ENCODE measurements at places on chromosomes 3 and 15.

- peak; percentile 75 for DNase-seq
Measured at GRCh38 chr3:17632401-17633100, 109.9 kb downstream of the TBC1D5 start.

GRCh38 chr3:151262871-151263525 is 15.3 kb downstream of the P2RY14 start:
- no peak for DNase-seq

- no peak for DNase-seq
Measured at GRCh38 chr3:21238661-21239060, 512.3 kb downstream of the ZNF385D start.

DNA sequence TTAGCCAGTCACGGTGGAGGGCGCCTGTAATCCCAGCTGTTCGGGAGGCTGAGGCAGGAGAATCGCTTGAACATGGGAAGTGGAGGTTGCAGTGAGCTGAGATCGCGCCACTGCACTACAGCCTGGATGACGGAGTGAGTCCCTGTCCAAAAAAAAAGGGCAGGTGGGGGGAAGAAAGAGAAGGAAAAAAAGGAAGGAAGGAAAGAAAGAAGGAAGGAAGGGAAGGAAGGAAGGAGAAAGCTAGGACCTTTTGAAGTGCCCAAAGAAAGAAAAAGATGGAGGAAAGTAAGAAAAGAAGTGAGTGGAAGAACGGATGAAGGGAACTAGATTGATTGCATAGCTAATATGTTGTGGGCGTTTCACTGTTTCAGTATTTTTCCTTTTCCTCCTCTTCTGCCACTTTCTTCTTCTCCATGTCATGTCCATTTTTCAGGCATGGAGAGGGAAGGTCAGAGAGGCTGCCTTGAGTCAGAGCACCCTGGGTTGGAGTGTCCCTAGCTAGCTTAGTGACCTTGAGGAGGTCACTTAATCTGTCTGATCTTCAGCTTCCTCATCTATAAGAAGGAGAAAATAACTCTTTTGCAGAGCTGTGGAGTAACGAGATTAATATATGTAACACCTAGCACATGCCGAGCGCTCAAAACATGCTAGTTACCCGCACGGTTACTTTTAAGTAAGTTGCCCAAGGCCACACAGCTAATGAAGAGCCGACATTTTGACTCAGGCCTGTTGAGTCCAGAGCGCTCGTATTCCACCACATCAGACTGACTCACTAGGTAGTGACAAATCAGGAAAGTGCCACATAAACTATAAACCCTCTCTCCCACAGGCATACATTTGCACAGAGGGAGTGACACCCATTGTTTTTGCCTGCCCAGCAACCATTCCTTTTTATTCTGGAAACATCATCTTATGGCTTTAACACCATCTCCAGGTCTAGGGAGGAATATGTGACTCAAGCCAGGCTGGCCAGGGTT is 42.2 kb downstream of the BHLHE40 start:
- peak; percentile 86 for DNase-seq

DNA sequence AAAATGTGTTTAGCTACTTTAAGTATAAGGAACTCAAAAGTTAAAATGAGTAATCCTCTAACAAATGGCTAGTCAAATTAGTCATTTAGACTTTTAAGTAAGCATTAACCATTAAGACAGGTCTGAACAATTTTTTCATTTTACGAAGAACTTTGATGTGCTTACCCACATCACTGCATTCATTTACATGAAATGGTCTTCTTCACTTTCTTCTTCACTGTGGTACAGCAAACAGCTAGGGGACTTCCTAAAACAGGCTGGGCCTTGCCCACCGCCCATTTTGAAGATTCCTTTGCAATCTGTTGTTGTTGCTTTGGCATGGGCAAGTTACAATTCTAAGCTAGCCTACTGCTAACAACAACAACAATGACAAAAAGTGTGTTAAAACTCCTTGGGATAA is 67.4 kb downstream of the CBLB start:
- no peak for DNase-seq

- DNase-seq, result no peak
Measured at GRCh38 chr3:123610331-123610730, 25.5 kb upstream of the HACD2 start.

DNA sequence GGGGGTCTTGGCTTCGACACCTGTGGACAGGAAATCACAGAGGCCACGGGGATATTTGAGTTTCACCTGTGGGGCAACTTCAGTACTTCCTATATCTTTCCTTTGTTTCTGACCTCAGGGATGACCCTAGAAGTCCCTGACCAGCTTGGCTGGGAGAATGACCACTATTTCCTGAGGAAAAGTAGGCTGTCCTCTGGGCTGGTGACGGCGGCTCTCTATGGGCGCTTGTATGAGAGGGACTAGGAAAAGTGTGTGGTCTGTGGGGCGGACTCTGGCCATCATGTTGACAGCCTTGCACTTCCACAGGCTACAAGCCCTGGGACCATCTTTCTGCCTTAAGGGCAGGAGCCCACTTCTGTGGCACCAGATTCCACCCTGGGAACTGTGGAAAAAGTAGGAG is 43.7 kb downstream of the BTD start:
- DNase-seq, result no peak

DNA sequence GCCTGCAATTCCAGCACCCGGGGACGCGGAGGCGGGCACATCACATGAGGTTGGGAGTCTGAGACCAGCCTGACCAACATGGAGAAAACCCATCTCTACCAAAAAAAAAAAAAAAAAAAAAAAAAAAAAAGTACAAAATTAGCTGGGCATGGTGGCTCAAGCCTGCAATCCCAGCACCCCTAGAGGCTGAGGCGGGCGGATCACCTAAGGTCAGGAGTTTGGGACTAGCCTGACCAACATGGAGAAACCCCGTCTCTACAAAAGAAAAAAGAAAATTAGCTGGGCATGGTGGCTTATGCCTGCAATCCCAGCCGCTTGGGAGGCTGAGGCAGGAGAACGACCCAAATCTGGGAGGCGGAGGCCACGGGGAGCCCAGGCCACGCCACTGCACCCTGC is 7.5 kb upstream of the FAN1 start:
- DNase-seq, result no peak

DNA sequence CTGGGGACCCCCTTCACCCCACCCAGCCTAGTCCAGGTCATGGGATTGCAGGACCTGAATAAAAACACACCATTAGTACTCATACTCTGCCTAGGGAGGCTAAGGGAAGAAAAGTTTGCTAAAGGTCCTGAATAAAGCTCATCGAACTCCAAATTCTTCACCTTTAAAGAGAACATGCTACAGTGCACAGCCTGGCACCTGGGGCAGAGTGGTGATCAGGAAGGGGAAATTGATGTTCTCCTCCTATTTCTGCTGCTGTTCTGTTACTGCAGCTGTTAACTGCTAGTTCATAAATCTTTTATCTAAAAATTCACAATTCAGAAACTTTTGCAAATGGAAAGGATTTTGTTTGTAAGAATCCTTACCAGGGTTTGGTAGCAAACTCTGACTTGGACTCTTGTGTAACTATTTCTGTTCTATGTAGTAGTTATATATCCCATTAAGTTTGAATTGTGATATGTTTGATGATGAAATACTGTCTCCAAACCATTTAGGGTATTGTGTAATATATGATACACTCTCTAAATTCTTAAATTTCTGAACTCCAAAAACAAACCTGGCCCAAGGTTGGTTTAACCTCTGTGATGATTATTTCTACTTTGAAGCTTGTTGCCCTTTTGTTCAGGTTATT is 27.9 kb downstream of the MCTP2 start:
- DNase-seq, result no peak

DNA sequence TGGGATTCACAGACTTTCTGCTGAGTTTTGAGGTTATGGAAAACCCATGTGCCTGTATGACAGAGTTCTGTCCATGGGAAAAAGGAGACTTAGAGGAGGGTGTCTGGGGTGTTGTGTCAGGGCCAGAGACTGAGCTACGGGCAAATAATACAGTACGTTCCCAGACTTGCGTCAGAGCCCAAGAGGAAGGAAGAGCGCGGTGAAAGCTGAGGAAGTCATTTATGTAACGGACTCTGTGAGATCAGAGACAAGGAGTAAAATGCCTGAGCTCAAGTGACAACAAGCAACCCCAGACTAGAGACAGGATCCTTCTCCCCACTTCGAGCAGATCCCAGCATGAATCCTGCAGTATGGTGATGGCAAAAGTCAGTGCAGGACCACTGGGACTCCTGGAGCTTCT is 368.6 kb upstream of the MCTP2 start:
- DNase-seq, result no peak

- peak; percentile 74 for DNase-seq
Measured at GRCh38 chr15:62109982-62110851, 43.4 kb downstream of the C2CD4A start.

- DNase-seq, result peak; percentile 69
Measured at GRCh38 chr15:43225201-43225949, 4.6 kb upstream of the EPB42 start.

DNA sequence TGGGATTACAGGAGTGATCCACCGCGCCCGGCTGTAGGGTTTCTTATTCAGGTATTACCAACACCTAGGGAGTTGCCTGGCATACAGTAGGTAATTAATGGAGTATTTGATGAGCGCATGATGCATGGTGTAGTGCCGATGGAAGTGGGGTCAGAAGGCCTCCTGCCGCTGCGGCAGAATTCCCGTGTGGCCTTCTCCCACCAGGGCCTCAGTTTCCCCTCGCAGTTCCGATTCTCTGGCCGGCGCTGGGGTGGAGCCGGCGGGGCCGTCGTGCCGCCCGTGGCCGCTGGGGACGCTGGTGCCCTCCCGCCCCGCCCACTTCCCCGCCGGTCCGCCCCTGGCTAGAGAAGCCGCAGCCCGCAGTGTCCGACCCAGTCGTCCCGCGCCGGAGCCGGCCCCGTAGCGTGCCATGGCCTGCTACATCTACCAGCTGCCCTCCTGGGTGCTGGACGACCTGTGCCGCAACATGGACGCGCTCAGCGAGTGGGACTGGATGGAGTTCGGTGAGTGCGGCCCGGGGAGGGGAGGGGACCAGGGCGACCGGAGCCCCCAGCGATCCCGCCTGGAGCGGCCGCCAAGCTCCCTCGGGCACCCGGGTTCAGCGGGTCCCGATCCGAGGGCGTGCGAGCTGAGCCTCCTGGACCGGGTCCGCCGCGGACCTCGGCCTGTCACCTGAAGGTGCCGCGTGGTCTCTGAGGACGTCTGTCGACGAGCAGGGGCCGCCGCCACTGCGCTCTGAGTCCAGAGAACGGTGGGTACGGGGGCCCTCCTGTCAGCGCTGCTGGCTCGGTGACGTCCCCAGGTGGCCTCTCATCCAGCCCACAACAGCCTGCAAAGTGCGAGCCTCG is at the start of gene IRAK2:
TSS of gene IRAK2 (plus strand) at position 374 of the 848 bp plus-strand sequence. CDS start at position 410, 36 bp downstream.
- DNase-seq, result peak; percentile 73

- DNase-seq, result no peak
Measured at GRCh38 chr3:191237047-191237882, 38.2 kb downstream of the OSTN start.

DNA sequence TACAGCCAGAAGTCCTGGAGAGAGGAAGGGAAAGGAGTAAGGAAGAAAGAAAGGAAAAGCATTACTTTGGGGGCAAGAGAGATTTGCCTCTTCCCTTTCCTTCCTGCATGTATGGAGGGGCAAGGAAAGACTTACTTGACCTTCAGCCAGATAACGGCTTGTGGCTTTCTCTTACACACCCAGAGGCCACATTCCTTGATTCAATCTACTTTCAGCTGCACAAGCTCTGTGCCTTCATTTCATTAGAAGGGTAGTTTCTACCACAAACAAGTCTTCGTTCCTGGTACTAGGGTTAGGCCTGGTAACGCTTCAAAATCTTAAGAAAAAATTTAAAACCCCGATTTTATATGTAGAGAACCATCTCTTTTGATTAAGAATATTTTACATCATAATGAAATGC is 835.9 kb downstream of the TUSC7 start:
- DNase-seq, result no peak

DNA sequence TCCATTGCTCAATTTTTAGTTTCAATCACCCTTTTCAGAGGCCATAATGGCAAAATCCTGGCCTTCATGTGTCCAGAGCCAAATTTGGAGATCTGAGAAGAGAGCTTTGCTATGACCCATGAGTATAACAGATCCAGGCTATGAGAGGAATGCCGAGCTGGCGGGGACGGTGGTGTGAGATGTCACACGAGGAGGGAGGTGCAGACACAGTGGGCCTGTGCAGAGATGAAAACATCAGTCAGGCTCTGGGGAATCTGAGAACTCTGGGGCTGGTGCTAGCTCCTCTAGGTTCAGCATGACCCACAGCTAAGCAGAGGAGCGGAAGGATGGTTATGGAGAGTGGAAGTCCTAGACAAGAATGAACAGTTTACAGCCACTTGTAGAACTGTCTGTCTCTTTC is 398.3 kb upstream of the ATP10A start:
- no peak for DNase-seq

DNA sequence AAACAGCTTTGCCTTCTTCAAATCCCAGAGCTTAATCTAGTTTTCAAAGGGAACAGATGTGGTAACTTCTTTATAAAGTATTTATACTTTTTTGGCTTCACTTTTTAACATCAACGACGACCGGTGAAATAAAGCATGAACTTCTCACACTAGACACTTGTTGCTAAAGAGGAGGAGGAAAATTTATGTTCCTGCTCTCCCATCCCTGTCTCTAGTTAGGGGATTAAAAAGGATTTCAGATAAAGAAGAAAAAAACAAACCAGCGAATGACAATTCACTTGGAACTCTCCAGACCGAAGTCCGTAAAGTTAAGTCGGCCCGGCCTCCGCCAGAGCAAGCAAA is 672 bp downstream of the NEDD4 start:
- DNase-seq, result no peak

- DNase-seq, result no peak
Measured at GRCh38 chr3:11950576-11950975, 53.6 kb upstream of the SYN2 start.

DNA sequence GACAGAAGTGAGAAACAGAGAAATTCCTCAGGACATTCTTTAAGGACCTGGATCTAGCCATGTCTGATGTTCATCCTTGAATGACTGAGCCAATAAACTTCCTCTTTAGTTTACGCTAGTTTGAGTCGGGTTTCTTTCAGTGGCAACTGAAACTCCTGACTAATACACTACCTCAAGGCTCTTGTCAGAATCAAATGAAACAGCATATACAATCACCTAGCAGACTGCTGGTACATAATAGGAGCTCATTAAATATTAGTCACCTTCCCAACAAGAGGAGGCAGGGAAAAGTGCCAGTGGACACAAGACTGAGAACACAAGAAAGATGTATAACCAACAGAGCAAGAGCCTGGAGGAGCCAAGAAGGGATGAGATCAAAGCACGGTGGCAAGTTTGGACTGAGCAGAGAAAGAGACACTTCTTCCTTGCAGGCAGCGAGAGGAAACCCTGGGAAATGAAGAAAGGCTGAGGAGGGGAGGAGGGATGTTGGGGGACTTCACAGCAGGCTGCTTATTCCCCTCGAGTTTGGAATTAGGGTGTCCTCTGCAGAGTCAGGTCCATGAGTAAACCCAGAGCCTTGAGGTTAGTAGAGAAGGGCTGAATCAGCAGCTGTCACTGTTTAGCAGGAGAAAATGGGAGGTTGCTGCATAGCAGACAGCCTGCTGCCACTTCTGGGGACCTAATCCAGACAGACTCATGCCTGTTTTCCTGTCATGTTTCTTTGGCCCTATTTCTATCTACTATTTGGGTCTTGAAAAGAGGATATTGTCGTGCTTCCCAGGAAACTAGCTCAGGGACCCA is 73.3 kb downstream of the MRPL46 start:
- no peak for DNase-seq

DNA sequence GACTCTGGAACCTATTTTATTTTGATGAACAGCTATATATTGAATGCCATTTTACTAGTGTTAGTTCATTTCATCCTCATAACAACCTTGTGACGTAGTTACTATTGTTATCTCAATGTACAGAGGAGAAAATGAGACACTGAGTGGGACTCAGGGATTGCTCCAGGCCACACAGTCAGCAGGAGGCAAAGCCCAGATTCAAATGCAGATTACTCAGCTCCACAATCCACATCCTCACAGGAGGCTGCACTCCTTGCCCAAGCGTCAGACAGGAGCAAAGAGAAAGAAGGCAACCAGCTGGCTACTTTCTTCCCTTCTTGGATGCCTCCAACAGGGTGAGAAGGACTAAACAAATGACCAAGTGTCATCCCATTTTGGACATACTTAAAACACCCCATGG is 92.0 kb upstream of the CCDC54 start:
- peak; percentile 45 for DNase-seq

Data from EH (cell line).